ENCODE measurements at places on chromosomes 3 and 15.

DNA sequence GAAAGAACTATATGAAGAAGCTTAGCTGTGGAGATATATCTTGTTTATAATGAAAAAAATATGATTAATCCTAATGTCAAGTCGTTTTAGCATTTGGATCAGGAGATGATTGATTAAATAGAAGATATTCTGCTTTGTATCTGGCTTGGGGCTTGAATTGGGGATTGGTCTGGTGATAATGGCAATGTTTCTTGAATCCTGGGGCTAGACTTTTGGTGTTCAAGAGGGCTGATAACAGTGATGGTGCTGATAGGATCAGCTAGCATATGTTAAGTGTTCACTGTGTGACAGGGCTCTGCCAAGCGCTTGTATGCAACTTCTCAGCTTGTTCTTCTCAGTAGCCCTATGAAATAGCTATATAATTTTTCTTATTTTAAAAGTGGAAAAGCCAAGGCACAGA, 20.2 kb downstream of the CNOT10 start:
- DNase-seq: no peak

- DNase-seq: no peak
Measured at GRCh38 chr3:114850898-114851297, 296.2 kb downstream of the ZBTB20 start.

DNA sequence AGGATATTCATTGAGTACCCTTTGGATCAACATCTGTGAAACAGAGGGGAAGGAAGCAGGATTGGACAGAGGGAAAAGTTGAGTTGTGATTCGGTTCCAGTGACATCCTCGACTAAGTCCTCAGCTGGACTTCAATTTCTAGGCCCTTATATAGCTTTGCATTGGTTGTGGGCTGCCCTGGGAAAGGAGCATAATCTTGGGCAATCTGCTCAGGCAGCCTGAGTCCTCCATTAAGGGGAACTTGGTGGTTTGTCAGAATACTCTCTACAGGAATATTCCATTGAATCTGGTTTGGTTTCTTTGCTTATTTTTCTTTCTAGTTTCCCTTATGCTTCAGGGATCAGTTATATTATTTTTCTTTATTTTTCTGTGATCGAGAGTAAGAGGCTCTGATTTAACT, 94.1 kb downstream of the TCF12 start:
- DNase-seq: no peak

DNA sequence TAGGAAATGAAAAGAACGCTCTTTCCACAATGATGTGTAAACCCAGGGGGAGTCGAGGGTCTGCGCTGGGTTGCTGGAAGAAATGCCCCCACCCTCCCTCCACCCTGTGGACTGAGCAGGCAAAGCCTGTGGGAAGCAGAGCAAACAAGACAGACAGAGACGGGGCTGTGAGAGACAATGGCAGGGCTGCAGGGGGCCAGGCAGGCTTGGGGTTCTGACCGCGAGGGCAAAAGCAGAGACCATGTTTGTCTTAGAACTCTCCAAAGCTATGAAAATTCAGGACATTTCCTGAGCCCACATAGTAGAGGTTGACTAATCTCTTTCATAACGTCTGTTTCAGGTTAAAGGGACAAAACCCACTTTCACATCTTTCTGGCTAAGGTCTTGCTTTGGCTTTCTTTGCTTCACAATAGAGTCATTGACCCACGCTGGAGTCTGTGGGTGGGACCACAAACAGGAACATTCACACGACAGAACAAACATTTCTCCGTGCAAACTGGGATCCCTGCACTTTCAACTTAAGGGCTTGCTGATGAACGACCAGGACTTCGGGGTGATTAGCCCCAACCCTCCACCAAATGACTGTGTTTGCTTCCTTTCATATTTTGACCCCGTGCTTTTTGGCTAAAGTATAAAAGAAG, 156.0 kb upstream of the TPM1 start:
- DNase-seq: no peak

DNA sequence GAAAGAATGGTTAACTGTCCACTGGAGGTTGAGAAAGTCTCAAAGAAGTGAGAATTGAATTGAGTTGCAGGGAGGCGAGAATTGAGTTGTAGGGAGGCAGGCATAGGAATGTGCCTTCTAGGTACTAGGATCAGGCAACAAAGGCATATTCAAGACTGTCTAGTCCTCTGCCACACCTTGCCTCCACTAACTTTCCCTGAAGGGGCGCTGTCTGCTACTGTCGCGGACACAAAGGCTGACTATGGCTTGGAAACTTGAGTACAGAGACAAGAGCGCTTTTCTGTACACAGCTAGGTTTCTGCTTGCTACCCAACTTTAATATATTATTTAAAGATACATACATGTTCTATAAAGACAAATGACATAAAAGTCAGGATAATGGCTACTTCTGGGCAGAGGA, 10.4 kb upstream of the FBXL22 start:
- DNase-seq: no peak

DNA sequence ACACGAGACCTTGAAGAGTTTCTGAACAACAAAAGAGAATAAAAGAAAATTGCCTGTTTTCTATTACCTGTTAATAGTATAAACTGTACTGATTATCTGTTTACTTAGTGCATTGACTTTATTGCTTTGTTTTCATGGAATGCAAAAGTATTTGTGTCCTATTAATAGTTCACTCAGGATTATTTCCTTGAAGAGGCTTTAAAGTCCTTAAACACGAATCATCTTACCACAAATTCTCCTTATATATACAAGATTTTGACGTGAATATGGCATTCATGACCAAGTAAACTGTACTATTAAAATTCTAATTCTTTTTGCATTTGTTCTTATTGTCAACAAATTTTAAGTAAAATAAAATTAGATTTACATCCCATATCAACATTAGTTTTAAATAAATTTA, 513.0 kb downstream of the NTRK3 start:
- no peak for DNase-seq

DNA sequence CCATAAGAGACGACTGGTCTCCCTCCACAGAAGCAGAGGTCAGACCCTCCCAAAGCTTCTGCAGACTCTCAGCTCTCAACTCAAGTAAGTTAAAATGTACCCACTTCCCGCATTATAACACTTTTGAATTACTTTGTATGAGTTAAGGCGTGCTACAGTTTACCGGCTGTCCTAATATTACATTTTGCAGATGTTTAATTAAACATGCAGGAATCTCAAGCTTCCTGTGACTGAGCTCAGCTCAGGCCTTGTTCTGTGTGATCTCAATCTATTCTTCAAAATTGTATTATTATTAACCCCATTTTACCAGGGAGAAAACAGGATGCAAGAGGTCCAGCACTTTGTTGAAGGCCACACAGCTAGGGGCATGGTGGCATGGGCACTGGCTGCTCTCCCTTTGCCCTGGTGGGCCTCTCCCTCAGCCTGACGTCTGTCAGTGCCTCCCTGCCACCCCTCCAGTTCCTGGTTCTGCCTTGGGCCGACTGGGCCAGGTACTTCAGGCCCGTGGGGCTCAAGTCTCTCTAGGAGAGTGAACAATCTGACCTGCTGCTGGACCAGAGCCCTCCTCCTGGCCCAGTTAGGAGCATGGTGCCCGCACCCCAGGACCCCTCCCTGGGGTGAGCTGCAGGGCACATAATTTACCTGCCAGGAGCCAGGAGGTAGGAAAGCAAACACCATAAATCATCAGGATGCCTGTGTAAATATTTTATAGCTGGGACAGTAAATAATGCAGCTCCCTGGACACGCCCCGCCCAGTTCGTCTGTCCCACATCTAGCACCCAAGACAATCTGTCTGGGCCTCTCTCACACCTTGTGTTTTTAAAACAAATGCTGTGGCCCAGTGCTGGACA, 14.9 kb upstream of the RFT1 start:
- no peak for DNase-seq

- no peak for DNase-seq
Measured at GRCh38 chr3:177491296-177492032, 294.2 kb upstream of the TBL1XR1 start.

- DNase-seq: no peak
Measured at GRCh38 chr3:112605285-112605684, 35.7 kb downstream of the CCDC80 start.

DNA sequence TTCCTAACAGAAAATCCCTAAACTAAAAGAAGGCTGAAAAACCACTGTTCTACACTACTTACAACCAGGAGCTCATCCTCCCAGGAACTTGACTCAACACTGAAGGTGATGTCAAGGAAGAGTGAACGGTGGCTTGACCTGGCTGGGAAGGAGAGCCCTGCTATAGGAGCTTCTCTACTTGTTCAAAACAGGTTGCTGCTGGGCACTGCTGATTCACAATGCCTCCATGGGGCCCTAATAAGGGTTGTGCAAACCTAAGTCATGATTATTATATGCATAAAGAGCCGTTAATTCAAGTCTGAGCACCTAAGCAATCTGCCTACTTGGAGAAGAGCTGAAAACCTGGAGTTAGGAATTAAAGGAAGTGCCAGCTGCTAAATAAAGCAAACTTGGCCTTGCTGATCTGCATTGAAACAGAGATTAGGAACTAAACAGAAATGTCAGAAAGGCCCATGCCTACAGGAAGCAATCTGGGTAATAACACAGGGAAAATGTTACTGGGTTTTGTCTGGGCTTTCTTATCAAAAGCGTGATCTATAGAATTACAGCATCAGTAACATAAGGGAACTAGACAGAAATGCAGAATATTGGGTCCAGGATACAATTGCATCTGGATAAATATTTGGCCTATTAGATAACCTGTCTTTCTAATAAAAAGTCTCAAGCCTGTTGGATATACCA, 243.2 kb downstream of the NEK10 start:
- no peak for DNase-seq

- DNase-seq: no peak
Measured at GRCh38 chr3:4756057-4756775, 223.0 kb upstream of the BHLHE40 start.

GRCh38 chr3:171346582-171347300, 113.5 kb downstream of the TNIK start:
- no peak for DNase-seq

DNA sequence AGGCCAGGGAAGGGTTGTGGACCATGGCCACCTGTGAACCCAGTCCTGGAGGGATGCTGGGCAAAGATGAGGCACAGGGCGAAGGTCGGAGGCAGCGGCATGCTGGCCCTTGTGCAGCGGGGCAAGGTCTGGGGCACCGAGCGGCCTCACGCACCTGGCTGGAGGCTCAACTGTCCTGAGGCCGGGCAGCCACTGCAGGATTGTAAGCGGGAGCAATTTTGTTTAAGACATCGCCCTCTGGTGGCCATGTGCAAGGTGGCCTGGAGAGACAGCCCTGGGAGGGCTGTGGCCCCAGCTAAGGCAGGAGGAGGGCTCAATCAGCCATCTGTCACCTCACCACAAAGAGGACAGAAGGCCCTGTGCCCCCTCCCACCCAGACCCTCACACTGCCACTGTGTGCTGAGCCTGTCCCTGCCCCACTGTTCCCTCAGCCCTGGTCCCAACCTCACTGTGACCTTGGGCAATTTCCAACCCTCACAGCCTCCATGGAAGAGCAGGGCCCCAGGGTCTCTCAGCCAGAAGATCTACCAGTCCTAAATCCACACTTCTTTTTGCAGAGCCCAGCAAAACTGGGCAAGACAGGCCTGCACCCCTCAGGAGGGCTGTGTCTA, 46.2 kb downstream of the TPRA1 start:
- peak; percentile 9 for DNase-seq

DNA sequence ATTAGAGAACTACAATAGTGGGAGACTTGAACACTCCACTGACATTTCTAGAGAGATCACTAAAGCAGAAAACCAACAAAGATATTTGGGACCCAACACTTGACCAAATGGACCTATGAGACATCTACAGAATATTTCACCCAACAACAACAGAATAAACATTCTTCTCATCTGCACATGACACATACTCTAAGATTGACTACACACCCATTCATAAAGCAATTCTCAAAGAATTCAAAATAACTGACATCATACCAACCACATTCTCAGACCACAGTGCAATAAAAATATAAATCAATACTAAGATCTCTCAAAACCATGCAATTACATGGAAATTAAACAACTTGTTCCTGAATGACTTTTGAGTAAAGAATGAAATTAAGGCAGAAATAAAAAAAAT, 473.7 kb downstream of the LPP start:
- DNase-seq: no peak

DNA sequence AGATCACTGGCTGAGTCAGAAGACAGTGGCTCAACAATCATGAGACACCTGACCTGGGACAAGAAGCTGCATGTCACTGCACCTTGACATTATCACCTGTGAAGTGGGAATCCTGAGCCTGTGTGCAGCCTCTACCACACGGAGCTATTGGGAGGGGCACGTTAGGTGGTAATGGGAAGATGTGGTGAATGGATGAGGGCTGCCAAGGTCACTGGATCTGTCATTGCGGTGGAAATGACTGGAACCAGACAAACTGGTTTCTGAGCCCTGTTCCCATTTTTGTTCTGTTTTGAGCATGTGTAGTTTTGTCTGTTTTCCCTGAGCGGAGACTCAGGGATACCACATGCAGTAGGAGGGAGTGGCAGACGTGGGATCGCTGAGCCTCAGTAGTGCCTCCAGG, 235.5 kb downstream of the OPA1 start:
- no peak for DNase-seq

All from activated naive CD4-positive, alpha-beta T cell (primary cell).